ENCODE measurements at places on chromosomes 12 and 14.

DNA sequence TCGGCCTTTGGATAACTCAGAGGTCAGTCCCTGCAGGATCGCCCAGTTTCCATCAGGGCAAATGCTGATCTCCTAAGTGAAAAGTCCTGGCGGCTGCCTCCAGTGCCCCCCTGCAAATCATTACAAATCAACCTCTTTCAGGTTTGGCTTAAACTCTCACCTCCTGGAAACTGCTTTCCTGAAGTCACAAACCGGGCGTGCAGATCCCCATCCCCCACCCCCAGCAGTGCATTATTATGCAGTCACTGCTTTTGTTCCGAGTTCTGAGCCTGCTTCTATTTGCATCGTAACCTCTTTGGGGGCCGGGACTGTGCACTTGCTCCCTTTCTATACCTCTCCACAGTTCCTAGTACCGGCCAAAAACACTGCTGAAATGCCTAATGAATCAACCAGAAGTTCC is at the start of gene USP44:
TSS of gene USP44 (minus strand) at position 172 of the 400 bp plus-strand sequence. CDS start 17,220 bp downstream, outside the sequence.
- DNase-seq, result no peak

DNA sequence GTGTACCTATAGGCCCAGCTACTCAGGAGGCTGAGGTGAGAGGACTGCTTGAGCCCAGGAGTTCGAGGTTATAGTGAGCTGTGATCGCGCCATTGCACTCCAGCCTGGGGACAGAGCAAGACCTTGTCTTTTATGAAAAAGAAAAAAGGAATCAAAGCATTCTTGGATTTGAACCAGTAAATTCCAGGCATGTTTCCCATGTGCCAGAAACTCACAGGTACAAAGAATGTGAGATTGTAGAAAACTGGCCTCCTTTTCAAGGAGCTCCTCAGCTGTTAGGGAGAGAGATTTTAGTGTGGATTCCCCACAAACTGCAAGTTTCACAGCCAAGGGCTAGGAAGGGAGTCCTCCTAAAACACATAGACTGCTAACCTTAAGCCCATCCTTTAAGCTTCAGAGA is 95.0 kb downstream of the FOXN4 start:
- no peak for DNase-seq

DNA sequence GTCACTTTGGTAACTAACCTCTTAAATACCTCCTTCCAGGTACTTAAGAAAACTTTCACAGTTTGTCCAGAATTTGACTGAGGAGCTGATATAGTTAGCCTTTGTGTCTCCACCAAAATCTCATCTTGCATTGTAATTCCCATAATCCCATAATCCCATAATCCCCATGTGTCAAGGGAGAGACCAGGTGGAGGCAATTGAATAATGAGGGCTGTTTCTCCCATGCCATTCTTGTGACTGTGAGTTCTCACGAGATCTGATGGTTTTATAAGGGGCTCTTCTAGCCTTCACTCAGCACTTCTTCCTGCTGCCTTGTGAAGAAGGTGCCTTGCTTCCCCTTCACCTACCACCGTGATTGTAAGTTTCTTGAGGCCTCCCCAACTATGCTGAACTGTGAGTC is 7.8 kb upstream of the NOVA1 start:
- DNase-seq, result no peak

GRCh38 chr12:122381021-122381420 is 41.4 kb downstream of the CLIP1 start:
- no peak for DNase-seq

DNA sequence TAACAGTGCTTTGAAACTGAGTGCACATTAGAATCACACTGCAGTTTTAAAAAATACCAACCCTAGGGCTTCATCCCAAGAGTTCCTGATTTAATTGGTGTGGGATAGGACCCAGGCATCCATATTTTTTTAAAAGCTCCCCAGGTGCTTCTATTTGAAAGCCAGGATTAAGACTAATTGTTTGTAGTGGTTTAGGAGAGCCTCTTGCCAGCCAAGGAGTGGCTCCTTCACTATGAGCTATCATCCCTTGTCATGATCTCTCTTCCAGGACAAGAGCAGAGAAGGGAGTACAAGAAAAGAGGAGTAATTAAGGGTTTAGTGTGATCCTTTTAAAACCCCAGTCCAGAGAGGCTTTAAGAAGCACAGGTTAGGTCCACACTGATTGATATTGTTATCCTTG is 178.0 kb downstream of the CAND1 start:
- DNase-seq, result no peak

DNA sequence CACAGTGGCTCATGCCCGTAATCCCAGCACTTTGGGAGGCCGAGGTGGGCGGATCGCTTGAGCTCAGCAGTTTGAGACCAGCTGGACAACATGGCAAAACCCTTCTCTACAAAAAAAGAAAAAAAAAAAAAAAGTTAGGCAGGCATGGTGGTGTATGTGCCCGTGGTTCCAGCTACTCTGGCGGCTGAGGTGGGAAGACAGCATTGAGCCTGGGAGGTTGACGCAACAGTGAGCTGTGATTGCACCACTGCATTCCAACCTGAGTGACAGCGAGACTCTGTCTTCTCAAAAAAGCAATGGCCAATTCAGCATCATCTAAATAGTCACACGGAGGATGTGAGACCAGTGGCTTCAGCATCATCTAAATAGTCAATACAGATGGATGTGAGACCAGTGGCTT is 10.4 kb upstream of the SAMD4A start:
- no peak for DNase-seq

GRCh38 chr14:99271221-99271941 is 616 bp downstream of the BCL11B start:
- no peak for DNase-seq

DNA sequence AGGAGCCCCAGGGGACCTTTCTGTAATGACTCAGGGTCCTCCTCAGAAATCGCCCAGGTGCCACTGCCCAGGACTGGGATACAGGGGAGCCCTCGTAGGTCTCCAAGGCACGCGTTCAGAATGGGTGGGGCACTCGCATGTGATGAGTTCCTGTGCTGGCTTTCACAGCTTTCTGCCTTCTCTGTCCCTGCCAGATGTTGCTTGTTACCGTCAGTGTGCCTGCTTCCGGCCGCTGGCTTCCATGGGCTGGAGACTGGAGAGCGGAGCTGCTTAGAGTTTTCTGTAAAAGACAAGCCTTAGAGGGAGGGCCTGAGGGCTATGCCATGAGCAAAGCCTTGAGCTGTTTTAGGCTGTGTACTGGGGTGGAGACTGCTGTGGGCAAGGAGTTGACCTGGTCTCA is 75.0 kb upstream of the SLC24A4 start:
- DNase-seq, result no peak

DNA sequence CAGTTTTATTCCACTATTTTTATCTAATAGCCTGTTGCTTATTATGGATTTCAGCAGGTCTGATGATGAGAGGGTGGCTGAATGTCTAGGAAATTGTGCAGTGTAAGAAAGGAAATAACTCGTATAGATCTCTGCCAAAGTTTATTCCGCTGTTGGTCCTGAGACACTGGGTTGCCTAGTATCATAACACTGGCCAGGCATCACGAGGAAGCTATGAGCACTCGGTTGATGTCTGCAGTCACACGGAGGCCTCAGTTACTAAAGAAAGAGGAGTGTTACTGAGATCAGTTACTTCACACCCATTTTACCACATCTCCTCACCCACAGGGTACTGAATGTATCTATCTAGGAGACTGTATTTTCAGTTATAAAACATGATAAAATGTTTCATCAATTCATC is 21.9 kb downstream of the BHLHE41 start:
- DNase-seq, result no peak

DNA sequence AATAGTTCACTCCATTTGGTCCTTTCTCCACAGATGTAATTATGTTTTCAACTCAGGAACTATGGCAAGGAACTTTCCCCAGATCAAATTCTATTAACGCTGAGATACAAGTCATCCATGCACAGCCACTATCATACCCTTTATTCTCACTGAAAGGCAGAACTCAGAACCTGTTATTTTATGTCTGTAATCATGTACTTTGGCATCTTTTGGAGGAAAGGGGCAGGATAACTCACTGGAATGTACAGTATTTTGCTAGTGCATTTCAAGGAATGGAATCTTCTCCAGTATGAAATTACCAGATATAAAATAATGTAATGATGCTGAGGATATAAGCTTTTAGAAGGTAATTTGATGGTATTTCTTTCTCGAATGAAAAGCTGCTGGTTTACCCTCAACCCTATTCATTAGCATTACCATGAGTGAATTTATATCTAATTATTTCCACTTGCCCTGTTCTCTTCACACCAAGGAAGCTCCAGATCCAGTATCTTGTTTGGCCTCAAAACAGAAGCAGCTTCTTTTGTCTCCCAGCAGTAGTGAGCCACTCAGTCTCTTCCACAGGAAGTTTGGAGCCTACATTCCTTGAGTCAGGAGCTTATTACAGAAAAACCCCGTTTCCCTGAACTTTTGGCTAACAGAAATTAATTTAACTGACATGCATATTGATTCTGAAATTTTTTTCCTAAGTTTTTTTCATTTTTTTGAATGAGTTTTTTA is 10.0 kb upstream of the AMHR2 start:
- DNase-seq, result no peak
